ENCODE measurements at places on chromosomes 6 and 20.

GRCh38 chr6:105270511-105270910 lies 90.7 kb upstream of the POPDC3 start:
- no peak overlapping the region for H3K27ac ChIP-seq
- H3K4me1 ChIP-seq: no peaks in the 10 kb centered on the region
- no peak for DNase-seq
- no peak overlapping the region for H3K4me3 ChIP-seq
- no peaks in the 10 kb centered on the region for H3K36me3 ChIP-seq

- no peaks in the 10 kb centered on the region for H3K27me3 ChIP-seq
- no peak for DNase-seq
- H3K27ac ChIP-seq: peak overlapping the region; percentile 89
- peaks cover 24% of the 10 kb centered on the region for H3K4me1 ChIP-seq
- peaks cover 28% of the 10 kb centered on the region for H3K36me3 ChIP-seq
These were observed 341 bp upstream of the MCM9 start for GRCh38 chr6:118935331-118935668.

GRCh38 chr6:128696691-128697689 lies 176.6 kb upstream of the PTPRK start:
- H3K4me3 ChIP-seq: no peak overlapping the region
- H3K27me3 ChIP-seq: no peaks in the 10 kb centered on the region
- no peaks in the 10 kb centered on the region for H3K36me3 ChIP-seq
- no peak for DNase-seq

GRCh38 chr6:44594481-44594880 lies 207.0 kb downstream of the CDC5L start:
- H3K4me1 ChIP-seq: peaks cover 6% of the 10 kb centered on the region
- H3K36me3 ChIP-seq: no peaks in the 10 kb centered on the region
- no peak for DNase-seq
- no peak overlapping the region for H3K4me3 ChIP-seq
- no peak overlapping the region for H3K27ac ChIP-seq

DNA sequence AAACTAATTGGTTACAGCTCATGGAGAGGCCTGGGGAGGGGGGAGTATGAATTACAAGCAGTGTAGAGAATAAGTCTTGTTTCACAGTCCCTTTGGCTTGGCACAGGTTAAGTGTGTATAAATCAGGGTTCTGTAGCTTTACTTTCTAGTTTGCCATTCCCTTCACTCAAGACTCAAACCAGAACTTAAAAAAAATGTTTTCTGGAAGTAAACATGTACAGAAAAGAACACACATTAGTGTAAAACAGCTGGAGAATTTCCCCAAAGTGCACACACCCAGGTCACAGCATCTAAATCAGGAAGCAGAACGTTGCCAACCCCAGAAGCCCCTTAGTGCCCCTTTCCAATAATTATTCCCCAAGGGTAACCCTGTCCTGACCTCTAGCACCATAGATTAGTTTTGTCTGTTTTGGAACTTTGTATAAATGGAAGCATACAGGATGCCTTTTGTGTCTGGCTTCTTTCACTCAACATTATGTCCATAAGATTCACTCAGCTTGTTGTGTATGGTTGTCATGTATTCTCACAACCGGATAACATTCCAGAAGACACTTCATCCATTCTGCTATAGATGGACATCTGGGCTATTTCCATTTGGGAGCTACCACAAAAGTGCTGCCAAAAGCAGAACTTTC lies 33.7 kb upstream of the SCUBE3 start:
- H3K36me3 ChIP-seq: no peaks in the 10 kb centered on the region
- DNase-seq: no peak
- no peak overlapping the region for H3K4me3 ChIP-seq
- H3K4me1 ChIP-seq: peaks cover 3% of the 10 kb centered on the region
- H3K27me3 ChIP-seq: peaks cover 20% of the 10 kb centered on the region

DNA sequence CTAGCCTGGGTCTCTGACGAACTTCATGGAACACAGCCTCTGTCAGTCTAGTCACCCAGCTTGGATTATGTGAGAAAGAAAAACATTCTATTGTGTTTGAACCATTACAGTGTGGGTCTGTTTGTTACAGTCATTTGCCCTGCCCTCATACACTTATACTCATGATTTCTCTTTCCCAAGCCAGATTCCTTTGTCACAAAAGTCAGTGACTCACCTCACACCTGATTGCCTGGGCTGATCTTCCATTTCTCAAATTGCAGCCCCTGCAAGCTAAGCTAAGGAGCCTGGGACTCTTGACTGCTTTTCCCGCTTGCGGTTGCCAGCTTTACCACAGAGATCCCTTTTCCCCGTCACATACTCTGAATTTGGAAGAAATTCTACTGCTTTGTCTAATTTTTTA lies 395.9 kb downstream of the SAMD5 start:
- no peaks in the 10 kb centered on the region for H3K36me3 ChIP-seq
- H3K4me3 ChIP-seq: no peak overlapping the region
- H3K27ac ChIP-seq: no peak overlapping the region
- H3K4me1 ChIP-seq: no peaks in the 10 kb centered on the region
- DNase-seq: no peak

DNA sequence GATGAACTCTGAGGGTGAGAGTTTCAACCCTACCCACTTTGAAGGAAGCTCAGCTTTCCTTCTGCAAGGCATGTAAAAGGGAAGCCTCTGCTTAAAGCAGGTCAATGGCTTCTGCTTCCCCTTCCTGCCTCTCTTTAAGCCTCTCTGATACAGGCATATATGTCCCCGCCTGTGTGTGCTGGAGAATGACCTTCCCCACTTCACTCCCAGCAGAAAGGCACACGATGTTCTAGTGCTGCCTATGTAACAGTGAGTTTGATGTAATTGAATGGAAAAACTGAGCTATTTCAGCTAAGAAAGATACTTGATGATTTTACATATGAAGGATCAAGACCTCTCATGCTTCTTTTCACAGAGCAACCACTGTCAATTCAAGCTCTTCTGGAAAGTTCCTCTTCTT lies 632.2 kb downstream of the HACE1 start:
- H3K4me1 ChIP-seq: no peaks in the 10 kb centered on the region
- H3K27ac ChIP-seq: no peak overlapping the region
- DNase-seq: no peak
- H3K27me3 ChIP-seq: no peaks in the 10 kb centered on the region

- no peak overlapping the region for H3K4me3 ChIP-seq
- peaks cover 55% of the 10 kb centered on the region for H3K27me3 ChIP-seq
- DNase-seq: no peak
These were observed 50.3 kb upstream of the HLA-G start for GRCh38 chr6:29777310-29777709.

DNA sequence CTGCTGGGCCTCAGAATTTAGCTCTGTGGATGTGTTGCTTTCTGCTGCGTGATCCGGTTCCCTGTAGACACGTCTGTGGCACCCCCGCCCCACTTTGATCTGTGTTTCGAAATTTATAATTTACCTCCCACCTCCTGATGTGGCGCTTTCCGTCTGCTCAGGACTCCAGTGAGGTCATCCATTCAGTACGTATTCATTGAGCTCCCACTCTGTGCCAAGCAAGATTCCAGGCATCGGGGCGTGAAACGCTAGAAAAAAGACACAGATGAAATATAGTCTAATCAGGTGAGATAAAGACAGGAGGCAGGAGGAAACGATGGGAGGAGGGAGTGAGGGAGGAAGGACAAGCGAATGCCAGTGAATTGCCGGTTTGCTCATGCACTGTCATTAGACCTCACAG lies 431.9 kb upstream of the SULF2 start:
- no peak overlapping the region for H3K4me3 ChIP-seq
- H3K27me3 ChIP-seq: no peaks in the 10 kb centered on the region
- no peak overlapping the region for H3K27ac ChIP-seq

DNA sequence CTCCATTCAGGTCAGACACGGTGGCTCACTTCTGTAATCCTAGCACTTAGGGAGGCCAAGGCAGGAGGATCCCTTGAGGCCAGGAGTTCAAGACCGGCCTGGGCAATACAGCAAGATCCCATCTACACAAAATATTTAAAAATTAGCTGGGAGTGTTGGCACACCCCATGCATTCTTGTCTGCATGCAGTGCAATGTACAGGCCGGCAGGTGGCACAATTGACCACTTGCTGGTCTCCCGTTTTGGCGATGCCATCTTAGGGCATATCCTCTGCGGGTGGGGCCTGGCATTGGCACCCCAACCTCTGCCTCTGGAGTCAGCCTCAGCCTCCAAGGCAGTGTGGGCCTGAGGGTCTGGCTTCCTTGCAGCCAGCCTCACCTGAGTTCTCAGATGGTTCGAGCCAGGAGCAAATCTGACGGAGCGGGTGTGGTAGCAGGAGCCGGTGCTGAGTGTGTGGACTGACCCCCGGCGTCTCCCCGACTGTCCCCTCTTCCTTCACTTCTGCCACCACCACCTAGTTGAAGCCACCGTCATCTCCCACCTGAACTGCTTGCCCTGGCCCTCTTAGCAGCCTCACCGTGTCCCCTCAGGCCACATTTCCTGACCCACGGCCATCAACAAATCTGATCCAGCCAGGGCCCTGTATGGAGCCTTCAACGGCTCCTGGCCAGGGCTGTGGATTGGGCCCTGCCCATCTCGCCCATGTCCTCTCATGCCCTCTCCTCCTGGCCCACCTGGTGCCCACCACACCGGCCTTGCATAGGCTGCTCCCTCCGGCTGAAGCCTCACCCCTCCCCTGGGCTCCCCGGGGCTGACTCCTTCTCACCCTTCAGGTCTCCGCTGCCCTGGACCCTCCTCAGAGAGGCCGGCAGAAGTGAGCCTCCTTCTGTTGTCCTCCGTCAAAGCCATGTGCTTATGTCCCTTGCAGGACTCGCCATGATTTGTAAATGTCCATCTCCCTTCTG lies 44.0 kb downstream of the EFCAB8 start:
- peaks cover 27% of the 10 kb centered on the region for H3K4me1 ChIP-seq
- peak; percentile 78 for DNase-seq
- peak overlapping the region; percentile 63 for H3K27ac ChIP-seq
- H3K27me3 ChIP-seq: no peaks in the 10 kb centered on the region
- no peaks in the 10 kb centered on the region for H3K36me3 ChIP-seq
- no peak overlapping the region for H3K4me3 ChIP-seq

DNA sequence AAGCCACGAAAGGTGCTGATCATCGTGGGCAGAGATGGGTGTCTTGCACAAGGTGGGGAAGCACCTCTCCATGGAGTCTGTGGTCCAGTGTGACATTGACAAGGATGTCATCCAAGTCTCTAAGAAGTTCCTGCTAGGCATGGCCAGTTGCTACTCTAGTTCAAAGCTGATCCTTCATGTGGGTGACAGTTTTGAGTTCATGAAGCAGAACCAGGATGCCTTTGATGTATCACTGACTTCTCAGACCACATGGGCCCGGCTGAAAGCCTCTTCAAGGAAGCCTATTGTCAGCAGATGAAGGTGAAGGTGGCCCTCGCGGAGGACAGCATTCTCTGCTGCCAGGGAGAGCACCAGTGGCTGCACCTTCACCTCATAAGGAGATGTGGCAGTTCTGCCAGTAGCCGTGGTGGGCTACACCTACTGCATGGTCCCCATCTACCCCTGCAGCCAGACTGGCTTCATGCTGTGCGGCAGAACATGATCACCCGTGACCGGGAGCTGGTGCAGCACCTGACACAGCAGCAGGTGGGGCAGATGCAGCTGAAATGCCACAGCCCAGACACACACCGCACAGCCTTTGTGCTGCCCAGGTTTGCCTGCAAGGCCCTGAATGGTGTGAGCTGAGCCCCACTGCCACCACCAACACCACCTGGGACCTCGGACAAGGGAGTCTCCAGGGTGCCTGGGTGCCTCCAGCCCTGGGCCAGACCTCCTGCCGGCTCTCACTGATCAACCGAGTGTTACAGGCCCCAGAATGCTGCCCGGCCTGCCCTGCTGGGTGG lies 75.0 kb upstream of the SULF2 start:
- H3K36me3 ChIP-seq: no peaks in the 10 kb centered on the region
- H3K27ac ChIP-seq: no peak overlapping the region
- H3K4me1 ChIP-seq: no peaks in the 10 kb centered on the region
- peaks cover 20% of the 10 kb centered on the region for H3K27me3 ChIP-seq
- H3K4me3 ChIP-seq: no peak overlapping the region
- DNase-seq: no peak

- peak overlapping the region; percentile 79 for H3K27ac ChIP-seq
- no peaks in the 10 kb centered on the region for H3K27me3 ChIP-seq
- H3K4me1 ChIP-seq: peaks cover 22% of the 10 kb centered on the region
- DNase-seq: peak; percentile 42
These were observed 43.7 kb upstream of the MAP7 start for GRCh38 chr6:136593748-136594490.

DNA sequence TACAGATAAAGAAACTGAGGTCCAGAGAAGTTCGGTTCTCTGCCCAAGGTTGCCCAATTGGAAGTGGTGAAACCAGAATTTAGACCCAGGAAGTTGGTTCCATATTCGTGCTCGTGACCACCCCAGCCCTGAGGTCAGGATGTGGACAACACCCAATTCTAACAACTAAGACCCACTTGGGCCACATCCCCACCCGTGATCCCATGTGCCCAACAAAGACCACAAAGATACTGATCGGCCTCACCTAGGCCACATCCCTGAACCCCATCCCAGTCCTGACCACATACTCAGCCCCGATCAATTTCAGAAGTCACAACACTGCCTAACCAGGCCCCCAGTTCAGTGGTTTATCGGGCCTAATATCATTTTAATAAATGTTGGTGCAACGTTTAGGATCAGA lies 138.4 kb downstream of the PREX1 start:
- H3K27ac ChIP-seq: no peak overlapping the region
- H3K4me1 ChIP-seq: peaks cover 15% of the 10 kb centered on the region
- H3K36me3 ChIP-seq: peaks cover 60% of the 10 kb centered on the region
- no peak for DNase-seq
- no peaks in the 10 kb centered on the region for H3K27me3 ChIP-seq
- H3K4me3 ChIP-seq: no peak overlapping the region

GRCh38 chr20:19730706-19731105 lies 27.4 kb upstream of the RIN2 start:
- no peak overlapping the region for H3K27ac ChIP-seq
- H3K4me1 ChIP-seq: peaks cover 2% of the 10 kb centered on the region
- H3K27me3 ChIP-seq: no peaks in the 10 kb centered on the region
- DNase-seq: no peak

DNA sequence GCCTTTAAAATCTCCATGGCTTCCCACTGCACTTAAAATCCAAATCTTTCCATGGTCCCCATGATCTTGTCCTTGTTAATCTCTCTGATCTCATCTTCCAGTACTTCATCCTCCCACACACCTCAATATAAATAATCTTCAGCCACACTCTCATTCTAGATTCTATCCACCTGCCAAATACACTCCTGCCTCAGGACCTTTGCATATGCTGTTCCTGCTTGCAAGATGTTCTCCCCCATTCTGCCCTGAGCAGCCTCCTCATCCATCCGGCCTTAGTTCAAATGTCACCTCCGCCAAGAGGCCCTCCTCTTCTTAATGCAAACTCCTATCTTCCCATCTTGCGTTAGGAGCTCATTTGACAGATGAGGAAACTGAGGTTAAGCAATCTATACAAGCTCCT lies 77.4 kb downstream of the PREX1 start:
- H3K4me1 ChIP-seq: peaks cover 72% of the 10 kb centered on the region
- H3K27ac ChIP-seq: peak overlapping the region; percentile 59
- no peak overlapping the region for H3K4me3 ChIP-seq
- H3K36me3 ChIP-seq: peaks cover 55% of the 10 kb centered on the region
- H3K27me3 ChIP-seq: no peaks in the 10 kb centered on the region
- no peak for DNase-seq
